ENCODE measurements at places on chromosomes 3 and 15.
A peak's percentile ranks its signal among the peaks of the same experiment; 100 is the strongest.

DNA sequence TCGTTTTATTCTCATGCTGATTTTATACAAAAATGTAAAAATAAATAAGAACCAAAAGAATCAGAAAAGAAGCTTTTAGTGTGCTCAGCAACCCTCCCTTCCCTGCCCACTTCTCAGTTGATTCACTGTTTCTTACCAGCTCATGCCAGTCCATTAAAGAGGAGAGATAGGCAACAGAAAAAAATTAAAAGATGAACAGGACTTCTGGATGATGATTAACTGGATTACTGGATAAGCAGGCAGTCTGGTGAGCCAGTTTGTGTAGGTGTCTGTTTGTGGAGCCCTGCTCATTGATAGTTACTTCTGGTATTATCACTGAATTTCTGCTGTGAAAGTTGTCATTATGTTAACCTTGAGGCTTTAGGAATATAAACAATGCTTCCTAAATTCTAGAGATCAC is 15.1 kb upstream of the GPR171 start:
- no peak for DNase-seq

GRCh38 chr3:16482770-16483531 is 30.5 kb downstream of the RFTN1 start:
- no peak for DNase-seq

DNA sequence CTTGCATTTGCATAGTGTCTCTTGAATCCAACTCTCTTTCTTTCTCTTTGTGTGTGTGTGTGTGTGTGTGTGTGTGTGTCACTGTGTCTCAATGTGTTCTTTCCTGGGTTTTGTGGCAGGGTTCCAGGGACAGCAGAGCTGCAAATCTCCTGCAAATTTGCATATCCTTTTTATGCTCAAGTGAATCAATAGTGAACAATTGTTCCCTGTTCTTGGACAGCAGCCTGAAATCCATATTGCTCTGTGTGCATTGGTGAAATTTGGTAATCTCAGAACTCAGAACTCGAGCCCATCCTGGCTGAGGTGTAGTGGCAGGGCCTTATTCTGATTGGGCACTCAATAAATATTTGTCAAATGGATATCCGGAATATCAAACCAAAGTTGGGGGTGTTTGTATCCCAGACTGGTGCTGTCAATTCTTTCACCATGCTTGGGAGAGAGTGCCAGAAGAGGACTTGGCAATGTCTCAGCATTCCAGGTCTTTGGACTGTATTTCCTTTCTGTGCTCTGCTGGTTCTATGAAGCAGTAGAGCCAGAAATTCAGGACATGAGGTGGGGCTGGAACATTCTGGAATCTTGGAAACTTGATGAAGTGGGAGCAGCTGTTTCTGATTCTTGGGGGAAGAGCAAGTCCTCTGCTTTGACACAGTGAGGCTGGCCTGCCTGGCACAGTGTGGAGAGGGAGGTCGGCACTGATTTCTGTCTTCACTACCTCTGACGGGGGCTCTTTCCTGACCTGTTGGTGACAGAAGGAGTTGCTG is 380.6 kb upstream of the C2CD4B start:
- no peak for DNase-seq

GRCh38 chr3:49020330-49021212 is 1.4 kb upstream of the NDUFAF3 start:
- peak; percentile 50 for DNase-seq

DNA sequence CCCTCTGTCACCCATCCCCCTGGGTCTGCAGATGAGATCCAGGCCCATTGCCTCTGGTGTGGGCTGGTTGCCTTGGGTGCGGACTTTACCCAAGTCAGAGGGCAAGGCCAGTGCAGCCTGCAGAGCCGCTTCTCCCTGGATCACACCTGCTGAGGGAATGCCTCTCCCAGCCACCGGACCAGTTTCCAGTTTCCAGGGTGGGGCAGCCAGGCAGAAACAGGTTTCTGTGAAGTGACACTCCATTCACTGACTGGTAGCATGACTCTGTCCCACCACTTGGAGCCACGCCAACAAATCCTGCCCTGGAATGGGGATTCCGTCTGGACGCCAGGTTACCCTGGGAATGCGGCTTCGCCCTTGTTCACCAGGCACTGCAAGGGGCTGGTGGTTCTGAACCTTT is 30.0 kb downstream of the PAQR5 start:
- no peak for DNase-seq

GRCh38 chr3:119653876-119654275 is 6.5 kb downstream of the POPDC2 start:
- peak; percentile 55 for DNase-seq

DNA sequence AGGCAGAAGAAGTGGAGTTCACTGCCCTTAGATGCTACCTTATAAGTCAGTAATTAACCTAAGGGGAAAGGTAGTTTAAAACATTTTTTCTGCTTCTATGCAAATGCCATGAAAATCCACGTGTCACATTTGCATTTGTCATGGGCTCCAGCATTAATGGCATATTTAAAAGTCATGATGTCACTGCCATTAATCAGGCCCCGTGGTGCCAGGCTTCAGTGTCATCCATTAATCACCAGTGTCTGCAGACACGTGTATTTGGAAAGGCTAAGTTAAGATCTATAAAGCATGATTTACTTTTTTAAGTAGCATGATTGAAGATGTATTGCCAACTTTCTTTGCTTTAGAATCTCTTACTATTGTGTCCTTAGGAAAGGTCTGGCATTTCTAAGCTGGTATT is 857.8 kb downstream of the TUSC7 start:
- no peak for DNase-seq

DNA sequence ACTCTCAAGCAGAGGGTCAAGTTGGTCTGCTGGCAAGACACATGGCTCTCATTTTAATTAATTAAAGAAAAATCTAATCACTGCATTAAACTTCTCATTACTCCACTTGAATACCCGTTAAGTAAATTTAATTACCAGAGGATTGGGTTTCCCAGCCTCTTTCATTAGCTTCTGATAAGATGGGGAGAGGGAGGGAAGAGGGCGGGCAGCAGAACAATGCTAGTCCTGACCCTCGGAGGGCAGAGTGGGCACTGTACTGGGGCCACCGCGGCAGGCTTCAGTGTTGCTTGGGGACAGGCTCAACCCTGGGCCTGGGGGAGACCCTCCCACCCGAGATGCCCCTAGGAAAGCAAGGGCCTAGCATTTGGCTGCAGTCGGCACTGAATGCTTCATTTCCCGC is 55.6 kb upstream of the LINGO1 start:
- DNase-seq = no peak

GRCh38 chr3:45560281-45560971 is 34.1 kb upstream of the LIMD1 start:
- DNase-seq = no peak

DNA sequence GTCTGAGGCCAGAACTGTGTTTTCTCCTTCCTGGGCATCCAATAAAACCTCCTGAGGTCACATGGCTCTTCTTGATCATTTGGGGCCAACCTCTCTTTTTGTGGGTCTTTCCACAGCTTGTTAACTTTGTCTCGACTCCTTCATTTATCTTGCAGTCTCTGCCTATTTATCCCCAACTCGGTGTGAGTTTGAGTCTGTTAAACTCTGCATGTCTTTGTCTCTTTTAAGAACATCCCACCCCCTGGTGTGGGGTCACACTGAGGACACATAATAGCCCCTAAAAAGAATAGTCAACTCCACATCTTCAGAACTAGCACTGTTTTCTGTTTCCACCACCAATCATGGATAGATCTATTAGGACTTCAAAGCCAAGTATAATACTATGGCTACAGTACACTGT is 187.2 kb downstream of the TLE3 start:
- no peak for DNase-seq

DNA sequence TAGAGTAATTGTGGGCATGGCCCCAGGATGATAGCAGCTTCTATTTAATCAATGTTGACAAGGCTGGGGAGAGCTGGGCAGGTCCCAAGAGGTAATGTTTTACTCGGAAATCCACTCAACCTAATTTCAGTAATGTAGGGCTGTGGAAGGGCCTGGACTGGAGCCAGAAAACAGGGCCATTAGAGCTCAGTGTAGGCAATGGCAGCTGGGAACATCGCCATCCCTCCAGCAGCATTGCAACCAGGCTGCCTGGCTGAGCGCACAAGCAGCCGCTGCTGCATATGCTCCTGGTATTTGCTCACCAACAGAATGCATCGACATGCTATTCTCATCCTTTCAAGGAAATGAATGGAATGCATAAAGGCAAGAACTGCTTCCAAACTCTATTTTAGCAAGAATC is 90.0 kb downstream of the GAP43 start:
- no peak for DNase-seq

- DNase-seq = no peak
These were observed 17.4 kb upstream of the RBMS3 start for GRCh38 chr3:29263476-29263875.

GRCh38 chr3:69122403-69122802 is at the start of gene LMOD3:
Gene LMOD3 (minus strand): TSS chr3:69122595. CDS start chr3:69122386, 209 bp downstream.
- DNase-seq = no peak

DNA sequence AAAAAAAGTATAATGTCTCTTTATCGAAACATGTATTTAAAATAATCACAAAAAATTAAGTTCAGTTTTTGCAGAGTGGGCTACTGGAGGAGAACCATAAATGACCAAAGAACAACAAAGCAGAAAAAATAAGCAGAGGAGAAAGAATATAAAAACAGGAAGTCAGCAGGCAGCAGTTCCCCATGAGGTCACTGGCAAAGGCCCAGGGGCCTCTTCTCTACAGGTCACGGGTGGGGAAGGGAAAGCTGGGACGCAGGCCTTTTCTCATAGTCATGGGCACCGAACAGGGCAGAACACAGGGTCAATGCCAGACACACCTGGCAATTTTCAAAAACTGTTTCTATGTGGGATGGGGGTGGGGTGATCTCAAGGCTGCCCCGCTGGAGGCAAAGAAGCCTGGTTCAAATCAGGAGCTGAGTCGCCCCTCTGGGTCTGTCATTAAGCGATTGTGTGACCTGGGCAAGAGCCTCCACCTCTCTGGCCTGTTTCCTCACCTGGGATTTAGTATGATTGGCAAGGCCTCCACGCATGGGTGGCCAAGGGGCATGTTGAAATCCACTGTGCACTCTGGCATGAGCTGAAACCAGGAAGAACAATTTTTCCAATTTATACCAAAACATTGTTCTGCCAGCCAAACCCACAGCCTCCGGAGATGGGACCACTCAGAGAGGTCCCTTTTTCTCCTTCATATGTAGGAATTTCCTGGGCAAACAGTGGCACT is 43.8 kb upstream of the UACA start:
- DNase-seq = no peak

GRCh38 chr3:145721815-145722214 is 439.2 kb downstream of the PLOD2 start:
- no peak for DNase-seq

GRCh38 chr3:133227813-133228212 is 172.0 kb upstream of the BFSP2 start:
- DNase-seq = no peak

GRCh38 chr15:48040166-48040817 is 80.5 kb upstream of the SLC24A5 start:
- no peak for DNase-seq

GRCh38 chr15:91541286-91541685 is 312.2 kb upstream of the SLCO3A1 start:
- DNase-seq = no peak

DNA sequence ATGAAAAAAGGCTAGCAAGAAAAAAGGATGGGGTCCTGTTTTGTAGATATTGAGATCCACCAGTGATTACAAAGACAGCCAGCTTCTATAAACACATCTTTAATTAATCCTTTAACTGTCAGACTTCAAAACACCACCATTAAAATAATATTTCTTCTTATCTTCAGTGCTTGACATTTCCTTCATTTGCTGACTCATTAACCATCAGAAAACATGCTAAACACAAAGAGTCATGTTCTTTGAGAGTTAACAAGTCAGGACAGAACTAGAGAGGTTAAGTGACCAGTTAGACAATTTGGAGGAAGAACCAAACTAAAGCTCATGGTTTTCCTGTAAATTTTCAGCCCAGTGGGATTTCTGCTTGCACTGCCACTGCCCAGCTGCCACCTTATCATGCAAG is 111.4 kb downstream of the MEIS2 start:
- DNase-seq = no peak

DNA sequence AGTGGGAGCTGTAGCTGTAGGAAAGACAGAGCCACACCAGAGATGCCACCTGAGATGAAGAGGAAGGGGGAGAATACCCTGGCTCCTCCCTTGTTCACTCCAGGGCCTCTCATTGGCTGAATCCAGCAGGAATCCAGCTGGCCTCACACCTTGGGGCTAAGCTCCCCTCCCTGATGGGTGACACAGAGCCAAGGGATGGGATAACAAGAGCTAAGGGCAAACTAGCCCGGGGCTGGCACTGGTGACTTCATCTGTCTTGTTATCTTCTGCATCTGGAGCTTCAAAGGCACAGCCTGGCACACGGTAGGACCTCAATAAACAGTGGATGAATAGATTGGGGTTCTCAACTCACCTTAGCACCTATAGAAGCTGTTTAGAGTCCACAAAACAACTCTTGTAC is 13.8 kb upstream of the GATA2 start:
- no peak for DNase-seq

Data from GDM1 (cell line).